ENCODE measurements at places on chromosomes 5 and 9. TPM values are rescaled to one million over a fixed set of nuclear protein-coding genes. Genes with fewer than 3 reads are reported as not detected.

CER1 gene
- total RNA-seq = not detected

KCTD16 gene
- 1.2 TPM for total RNA-seq

CORO2A gene
- under 0.01 TPM for total RNA-seq

RASGRF2 gene
- 12.1 TPM for total RNA-seq

ADAMTS16 gene
- total RNA-seq = 0.17 TPM

FGF18 gene
- 8.0 TPM for total RNA-seq

IFNB1 gene
- total RNA-seq = 0.17 TPM

KLF4 gene
- total RNA-seq = 22.9 TPM

SAPCD2 gene
- total RNA-seq = 0.26 TPM

GFI1B gene
- total RNA-seq = not detected

ANGPTL2 gene
- total RNA-seq = 163 TPM

BARHL1 gene
- total RNA-seq = not detected

ISCA1 gene
- 22.6 TPM for total RNA-seq

GTF3C5 gene
- 32.4 TPM for total RNA-seq

IRGM gene
- total RNA-seq = not detected

DAB2IP gene
- 16.5 TPM for total RNA-seq

ENG gene
- total RNA-seq = 11.8 TPM

PCDHGA1 gene
- 1.8 TPM for total RNA-seq

TSLP gene
- 9.2 TPM for total RNA-seq

TYRP1 gene
- total RNA-seq = 0.17 TPM

ZBED3 gene
- total RNA-seq = 1.0 TPM

ENTPD8 gene
- total RNA-seq = under 0.01 TPM

CDX1 gene
- 0.33 TPM for total RNA-seq

CERCAM gene
- total RNA-seq = 64.2 TPM

SPINK9 gene
- not detected for total RNA-seq

GGTA1 gene
- total RNA-seq = under 0.01 TPM

MTREX gene
- total RNA-seq = 85.7 TPM

NTNG2 gene
- total RNA-seq = 2.1 TPM

BOD1 gene
- 93.7 TPM for total RNA-seq

CDH6 gene
- 9.8 TPM for total RNA-seq

PDE8B gene
- 0.26 TPM for total RNA-seq

PAIP2 gene
- total RNA-seq = 59.0 TPM

ENHO gene
- total RNA-seq = under 0.01 TPM

ADGRV1 gene
- total RNA-seq = 0.17 TPM

ZCCHC10 gene
- 12.3 TPM for total RNA-seq

SPAG8 gene
- total RNA-seq = 1.3 TPM
